ENCODE measurements at places on chromosomes 7 and 10. TPM values are rescaled to one million over a fixed set of nuclear protein-coding genes. Genes with fewer than 3 reads are reported as not detected.

SEC31B gene
- total RNA-seq: 1.2 TPM

ANKRD30A gene
- not detected for total RNA-seq

TMEM184A gene
- total RNA-seq: 0.11 TPM

CYP3A5 gene
- total RNA-seq: 4.8 TPM

PRXL2A gene
- total RNA-seq: 14.9 TPM

VKORC1L1 gene
- total RNA-seq: 14.4 TPM

SOSTDC1 gene
- not detected for total RNA-seq

GPNMB gene
- total RNA-seq: 280 TPM

AKR1C4 gene
- total RNA-seq: not detected

Measured in uterine smooth muscle cell (primary cell).